Activated CD8-positive, alpha-beta memory T cell treated with anti-CD3 and anti-CD28 coated beads for 36 hours (primary cell): ENCODE measurements at places on chromosomes 7 and 10. TPM values are rescaled to one million over a fixed set of nuclear protein-coding genes. Genes with fewer than 3 reads are reported as not detected.

The PNLIPRP1 gene
- not detected for total RNA-seq

The PRLHR gene
- total RNA-seq, result not detected

The PTPRN2 gene
- total RNA-seq, result 0.36 TPM

The NEUROG3 gene
- not detected for total RNA-seq

The CAV1 gene
- 1.9 TPM for total RNA-seq

The NRCAM gene
- 0.34 TPM for total RNA-seq

The C10orf71 gene
- not detected for total RNA-seq

The GHRHR gene
- total RNA-seq, result not detected

The ADAP1 gene
- 68.9 TPM for total RNA-seq

The AMPH gene
- total RNA-seq, result not detected

The OR6B1 gene
- total RNA-seq, result not detected

The UTF1 gene
- total RNA-seq, result not detected

The CFAP58 gene
- 0.21 TPM for total RNA-seq

The KNDC1 gene
- 0.25 TPM for total RNA-seq

The LDB3 gene
- total RNA-seq, result 0.04 TPM

The PILRA gene
- total RNA-seq, result 0.48 TPM

The TRIM74 gene
- 0.17 TPM for total RNA-seq

The DPP6 gene
- total RNA-seq, result not detected

The ADIRF gene
- total RNA-seq, result not detected

The CLDN4 gene
- not detected for total RNA-seq

The PSMC2 gene
- 188 TPM for total RNA-seq

The IFIT3 gene
- total RNA-seq, result 0.80 TPM

The CAV2 gene
- total RNA-seq, result 0.27 TPM

The LYZL1 gene
- total RNA-seq, result not detected

The LIPF gene
- total RNA-seq, result not detected

The ZNF425 gene
- total RNA-seq, result 0.99 TPM

The FAM13C gene
- not detected for total RNA-seq

The OR2A12 gene
- not detected for total RNA-seq

The SYNPO2L gene
- total RNA-seq, result not detected

The PTPRZ1 gene
- not detected for total RNA-seq

The CEP55 gene
- 43.8 TPM for total RNA-seq

The CTAGE6 gene
- 0.36 TPM for total RNA-seq

The LRRD1 gene
- total RNA-seq, result not detected

The DYDC2 gene
- not detected for total RNA-seq
